ENCODE measurements at places on chromosomes 5 and 9.
A peak's percentile ranks its signal among the peaks of the same experiment; 100 is the strongest.

GRCh38 chr9:135826188-135826545 lies 81.2 kb downstream of the CAMSAP1 start:
- DNase-seq = no peak

DNA sequence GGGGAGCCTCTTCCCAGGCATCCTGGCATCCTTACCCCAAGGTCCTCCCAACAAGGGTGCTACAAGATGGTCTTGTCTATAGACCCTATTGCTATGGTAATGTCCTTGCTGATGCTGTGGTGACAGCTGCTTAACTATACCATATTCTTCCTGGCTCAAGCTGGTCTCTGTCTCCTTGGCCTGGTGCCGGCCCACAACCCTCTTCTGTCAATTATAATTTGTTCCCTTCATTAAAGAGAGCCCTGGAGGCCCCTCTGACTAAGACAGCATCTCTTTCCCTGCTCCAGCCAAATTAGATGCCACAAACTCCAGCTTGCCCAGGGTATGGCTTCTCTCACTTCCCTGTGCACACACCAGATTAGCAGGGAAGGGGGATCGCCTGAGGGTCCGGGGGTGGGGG lies 86.7 kb downstream of the PSD2 start:
- DNase-seq = no peak

DNA sequence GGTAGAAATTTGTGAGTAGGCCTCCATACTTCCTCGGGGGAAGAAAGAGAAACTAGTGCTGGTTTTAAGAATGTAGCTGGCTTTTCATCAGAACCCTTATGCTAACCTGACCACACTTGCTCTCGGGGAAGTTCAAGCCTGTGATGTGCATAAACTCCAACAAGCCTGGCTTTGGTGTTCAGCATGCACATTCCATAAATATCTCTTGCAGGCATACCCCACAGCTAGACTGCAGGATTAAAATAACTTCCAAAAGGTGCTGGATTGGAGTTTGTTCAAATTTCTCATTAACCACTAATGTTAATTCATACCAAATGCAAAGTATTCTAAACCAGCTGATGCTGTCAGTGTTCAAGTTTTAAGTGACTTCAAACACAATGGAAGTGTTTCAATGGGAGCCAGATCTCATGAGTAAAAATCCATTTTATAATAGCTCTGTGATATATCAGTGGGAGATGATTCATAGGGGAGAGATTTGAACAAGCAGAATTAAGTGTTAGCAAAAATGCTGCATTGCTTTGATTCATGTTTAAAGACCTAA lies 79.4 kb downstream of the NPR3 start:
- DNase-seq = no peak

- no peak for DNase-seq
Measured at GRCh38 chr5:154794525-154795234, 39.5 kb downstream of the LARP1 start.

DNA sequence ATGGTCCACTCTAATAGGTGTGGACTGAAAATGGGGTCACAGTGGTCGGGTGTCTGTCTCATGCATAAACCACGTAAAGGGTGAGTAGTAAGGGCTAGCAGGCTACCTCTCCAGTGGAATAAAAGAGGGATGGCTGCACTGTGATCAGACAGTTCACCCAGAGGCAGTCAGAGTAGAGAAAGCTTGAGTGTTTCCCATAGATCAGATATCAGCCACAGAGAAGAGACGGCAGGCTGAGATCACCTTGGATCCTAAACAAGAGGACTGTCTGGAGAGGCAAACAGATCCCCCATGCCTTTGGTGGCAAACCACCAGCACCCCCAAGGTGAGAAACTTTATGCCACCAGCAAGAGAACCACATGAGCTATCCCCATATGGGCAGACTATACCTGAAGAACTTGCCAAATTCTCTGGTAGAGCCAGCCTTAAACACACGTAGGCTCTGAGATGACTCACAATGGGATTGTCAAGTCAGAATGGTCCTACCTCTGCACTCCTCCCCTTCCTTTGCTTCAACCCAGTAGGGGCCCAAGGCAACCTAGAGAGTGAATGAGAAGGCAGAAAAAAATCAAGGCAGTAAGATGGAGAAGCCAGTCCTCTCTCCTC lies 205.2 kb upstream of the MAP3K1 start:
- DNase-seq = peak; percentile 67

DNA sequence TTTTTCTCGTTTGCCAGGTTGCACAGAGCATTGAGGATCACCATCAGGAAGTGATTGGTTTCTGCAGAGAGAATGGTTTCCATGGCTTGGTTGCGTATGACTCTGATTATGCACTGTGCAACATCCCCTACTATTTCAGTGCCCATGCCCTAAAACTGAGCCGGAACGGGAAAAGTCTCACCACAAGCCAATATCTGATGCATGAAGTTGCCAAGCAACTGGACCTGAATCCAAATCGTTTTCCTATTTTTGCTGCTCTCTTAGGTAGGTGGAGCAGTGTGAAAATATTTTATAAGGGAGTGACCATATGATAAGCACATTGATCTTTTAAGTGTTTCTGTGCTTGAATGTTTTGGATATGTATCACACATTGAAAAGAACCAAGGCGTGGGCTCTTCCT lies 17.7 kb upstream of the FAM120AOS start:
- DNase-seq = no peak

- no peak for DNase-seq
Measured at GRCh38 chr9:94825611-94825958, 99.1 kb downstream of the AOPEP start.

GRCh38 chr5:160312134-160312959 lies at the start of gene CCNJL:
Gene CCNJL (minus strand): TSS chr5:160312564. CDS start chr5:160311923, 641 bp downstream.
- DNase-seq = peak; percentile 87

- no peak for DNase-seq
Measured at GRCh38 chr5:78993165-78993564, 8.1 kb upstream of the ARSB start.

DNA sequence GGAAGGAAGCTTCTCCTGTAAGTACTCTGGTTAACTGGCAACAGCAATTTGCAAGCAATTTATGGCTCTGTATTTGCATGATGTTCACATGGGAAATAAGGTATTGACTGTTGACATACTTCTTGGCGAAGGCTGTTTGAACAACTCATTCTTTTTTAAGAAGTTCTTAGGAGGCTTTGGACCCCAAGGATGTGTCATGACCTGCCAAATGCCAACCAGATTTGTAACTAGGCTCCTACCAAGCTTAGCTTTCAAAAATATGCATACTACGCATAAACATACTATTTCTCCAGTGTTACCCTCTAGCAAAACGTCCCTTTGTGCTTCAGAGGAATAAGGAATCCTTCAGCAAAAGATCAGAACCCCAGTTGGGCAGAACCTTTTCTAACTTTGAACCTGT lies 165.2 kb upstream of the MSX2 start:
- DNase-seq = no peak

Measured in islet precursor cell (in vitro differentiated cells).